ENCODE measurements at places on chromosomes 5 and 9.

- no peak for DNase-seq
These were observed 102.2 kb downstream of the PLPP1 start for GRCh38 chr5:55432549-55432948.

DNA sequence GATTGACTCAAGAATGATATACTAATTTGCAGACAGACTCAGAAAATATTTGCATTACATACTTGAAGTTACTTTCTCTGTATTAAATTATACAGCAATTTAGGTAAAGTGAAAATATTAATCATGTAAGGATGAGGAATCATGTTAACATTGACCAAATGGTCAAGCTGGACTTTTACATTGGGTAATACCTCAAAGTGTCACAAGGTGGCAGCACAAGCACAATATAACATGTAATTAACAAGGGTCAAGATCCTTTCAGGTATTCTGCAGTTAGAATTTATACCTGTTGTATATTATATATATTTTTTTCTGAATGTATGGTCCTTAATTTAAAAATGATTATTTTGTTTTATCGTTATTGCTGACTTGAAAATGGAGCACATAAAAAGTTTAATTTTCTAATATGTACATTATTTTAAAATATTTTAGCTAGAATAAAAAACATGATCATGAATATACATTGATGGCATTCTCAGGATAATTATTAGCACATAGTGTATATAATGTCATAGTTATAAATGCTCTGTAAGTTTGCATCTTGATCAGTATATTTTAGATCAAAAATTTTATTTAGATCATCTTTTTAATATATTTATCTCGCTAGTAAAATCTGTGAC lies 8.6 kb downstream of the HAPLN1 start:
- peak; percentile 14 for DNase-seq

DNA sequence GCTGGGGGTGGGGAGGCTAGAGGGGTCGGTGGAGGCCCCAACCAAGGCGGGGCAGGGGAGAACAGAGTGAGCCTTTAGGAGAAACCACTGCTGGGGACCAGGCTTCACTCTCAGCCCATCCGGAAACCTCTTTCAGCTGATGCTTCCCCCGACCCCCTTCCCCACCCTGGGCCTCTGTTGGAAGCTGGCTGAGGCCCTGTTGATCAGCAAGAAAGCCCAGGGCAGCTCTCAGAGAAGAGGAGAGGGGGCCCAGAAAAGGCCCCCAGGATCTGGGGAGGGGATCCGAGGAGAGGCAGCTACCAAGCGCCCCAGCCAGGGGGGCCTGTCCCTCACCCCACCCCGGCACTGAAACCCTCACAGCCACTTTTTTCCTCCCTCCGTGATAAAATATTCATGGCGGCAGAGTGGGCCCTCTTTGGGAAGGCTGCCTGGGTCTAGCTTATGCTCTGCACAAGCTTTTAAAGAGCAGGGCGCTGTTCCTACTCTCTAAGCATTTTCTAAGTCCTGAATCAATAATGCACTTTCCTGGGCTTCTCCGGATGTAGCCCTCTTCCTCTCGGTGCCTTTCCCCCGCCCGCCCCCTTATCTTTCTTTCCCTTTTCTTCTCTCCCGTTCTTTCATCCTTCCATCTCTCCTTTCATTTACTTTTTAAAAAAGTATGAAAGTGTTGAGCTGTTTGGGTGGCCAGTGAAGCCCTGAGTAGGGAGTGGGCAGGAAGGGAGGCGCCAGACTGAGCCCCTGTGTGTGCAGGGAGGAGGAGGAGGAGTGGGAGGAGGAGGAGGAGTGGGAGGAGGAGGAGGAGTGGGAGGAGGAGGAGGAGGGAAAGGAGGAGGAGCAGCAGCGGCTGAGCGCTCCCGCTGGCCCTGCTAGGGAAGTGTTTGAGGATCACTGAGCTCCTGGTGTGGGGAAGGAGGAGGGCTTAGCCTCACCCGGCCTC lies 23.5 kb downstream of the NTNG2 start:
- no peak for DNase-seq

DNA sequence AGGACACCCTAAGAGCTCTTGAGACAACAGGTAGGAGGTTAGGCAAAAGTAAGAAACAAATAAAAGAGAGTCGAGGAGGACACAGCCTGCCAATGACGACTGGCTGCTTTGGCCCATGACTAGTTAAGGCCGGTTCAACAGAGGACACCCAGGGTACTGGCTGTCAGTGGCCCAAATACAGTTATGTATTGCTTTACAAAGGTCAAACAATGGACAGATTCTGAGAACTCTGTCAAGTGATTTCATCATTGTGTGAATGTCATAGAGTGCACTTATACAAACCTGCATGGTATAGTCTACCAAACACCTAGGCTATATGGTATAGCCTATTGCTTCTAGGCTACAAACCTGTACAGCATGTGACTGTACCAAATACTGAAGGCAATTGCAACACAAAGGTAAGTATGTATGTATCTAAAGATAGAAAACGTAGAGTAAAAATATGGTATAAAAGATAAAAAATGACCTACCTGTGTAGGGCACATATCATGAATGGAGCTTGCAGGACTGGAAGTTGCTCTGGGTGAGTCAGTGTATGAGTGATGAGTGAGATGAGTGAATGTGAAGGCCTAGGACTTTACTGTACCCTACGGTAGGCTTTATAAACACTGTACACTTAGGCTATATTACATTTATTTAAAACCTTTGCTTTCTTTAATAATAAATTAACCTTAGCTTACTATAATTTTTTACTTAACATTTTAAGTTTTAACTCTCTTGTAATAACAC lies 6.5 kb upstream of the FAM81B start:
- DNase-seq = no peak

DNA sequence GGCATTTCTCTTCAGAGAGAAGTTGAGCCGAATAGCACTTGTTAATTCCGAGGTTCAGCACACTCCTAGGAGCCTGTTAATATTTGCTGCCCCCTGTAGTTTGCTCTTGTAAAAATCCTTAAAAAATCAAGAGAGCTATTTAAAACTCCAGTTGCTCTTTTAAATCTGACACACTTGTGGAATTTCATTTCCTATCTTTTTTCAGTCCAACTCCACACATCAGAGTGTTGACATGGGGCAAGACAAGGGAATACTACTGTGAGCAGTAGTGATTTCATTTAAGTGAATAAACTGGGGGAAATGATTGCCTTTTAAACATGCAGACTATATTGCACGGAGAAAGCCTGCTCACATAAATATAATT lies 1096.3 kb upstream of the DMAC1 start:
- peak; percentile 52 for DNase-seq

DNA sequence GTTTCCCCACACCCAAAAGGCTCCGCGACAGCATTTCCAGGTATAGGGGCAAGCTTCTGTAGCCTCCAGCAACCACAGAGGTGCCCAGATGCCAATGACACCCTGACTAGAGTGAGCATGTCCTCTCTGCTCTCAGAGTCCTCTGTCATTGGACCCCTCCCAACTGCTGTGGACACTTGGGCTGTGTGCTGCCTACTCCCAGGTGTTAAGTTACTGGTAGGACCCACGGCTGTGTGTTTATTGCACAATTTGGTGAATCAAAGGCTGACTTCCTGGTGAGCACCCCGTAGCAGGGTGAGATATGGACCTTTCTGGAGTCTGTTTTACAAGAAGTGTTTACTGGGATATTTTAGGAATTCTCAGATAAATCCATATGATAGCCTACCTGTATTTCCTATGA lies 36.0 kb downstream of the SH3GL2 start:
- DNase-seq = no peak

DNA sequence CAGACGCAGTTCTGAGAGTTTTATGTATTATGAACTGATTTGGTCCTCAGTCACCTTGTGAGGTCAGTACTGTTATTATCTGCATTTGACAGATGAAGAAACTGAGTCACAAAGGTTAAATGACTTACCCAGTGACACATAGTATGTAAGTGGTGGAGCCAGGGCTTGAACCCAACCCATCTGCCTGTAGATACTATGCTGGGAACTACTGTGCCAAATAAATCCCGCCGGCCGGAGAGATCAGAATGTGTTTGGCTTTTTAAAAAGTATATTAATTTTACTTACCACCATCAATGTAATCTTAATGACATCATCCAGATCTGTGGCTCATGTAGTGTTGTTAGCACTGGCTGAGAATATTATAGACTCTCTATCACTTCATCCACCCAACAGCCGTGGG lies 80.8 kb downstream of the ZNF618 start:
- DNase-seq = no peak

- DNase-seq = no peak
These were observed 44.5 kb upstream of the SUSD3 start for GRCh38 chr9:93013856-93014582.

DNA sequence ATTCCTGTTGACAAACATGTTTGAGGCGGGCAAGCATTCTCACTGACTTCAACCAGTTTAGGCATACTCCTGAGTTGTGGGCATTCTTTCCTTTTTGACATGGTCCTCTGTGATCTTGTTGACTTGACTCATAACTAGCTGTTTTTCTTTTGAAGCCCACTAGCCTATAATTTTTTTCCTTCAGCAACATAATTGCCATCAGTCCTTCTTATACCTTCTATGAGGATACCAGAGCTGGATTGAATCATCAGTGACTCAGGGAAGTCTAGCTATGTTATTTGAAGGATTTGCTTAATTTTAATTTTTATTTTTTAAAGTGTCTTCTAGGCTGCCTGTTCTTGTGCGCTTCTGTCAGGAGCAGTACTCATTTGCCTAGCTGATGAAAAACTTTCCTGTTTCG lies 259.5 kb downstream of the NR3C1 start:
- DNase-seq = no peak

DNA sequence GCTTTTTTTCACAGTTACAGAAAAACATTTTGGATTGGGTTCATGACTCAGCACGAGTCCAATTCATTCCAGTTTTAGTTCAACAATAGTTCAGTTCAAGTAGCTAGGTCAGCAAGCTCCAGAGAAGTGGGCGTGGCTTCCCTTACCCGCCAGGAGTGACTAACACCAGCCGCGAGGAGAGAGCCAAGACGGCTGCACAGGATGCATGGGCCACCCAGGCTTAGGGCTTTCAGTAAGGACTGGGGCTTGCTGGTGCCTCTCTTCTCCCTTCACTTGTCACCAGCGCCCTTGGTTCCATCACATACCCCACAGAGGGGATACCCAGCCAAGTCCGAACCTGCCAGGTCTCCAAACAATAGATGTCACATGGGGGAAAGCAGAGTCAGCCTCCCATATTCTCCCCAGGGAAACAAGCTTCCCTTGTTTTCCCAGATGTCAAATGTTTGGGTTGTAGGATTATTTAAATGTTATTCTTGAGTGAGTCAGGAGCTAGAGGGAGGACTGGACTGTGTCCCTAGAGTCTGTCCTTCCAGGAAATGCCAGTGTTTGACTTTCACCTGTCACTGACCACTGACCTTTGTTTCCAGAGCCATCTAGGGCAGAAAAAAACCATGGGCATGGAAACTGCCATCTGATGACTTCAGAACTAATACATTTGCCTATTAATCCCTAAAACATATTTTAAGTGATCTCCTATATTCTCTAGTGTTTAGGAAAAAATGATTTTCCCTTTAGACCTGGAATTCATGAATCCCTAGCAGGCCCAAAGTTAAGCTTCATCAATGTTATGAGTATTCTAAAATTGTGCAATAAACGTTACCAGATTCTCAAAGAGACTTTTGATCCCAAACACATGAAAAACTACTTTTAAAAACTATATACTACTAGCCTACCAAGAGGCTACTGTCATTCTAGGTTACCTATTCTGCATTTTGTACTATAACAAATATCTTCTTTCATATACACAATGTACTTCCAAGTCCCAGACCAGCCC lies 51.9 kb downstream of the NIPAL4 start:
- DNase-seq = no peak

- no peak for DNase-seq
These were observed 33.1 kb downstream of the GTF3C4 start for GRCh38 chr9:132703336-132703735.

- no peak for DNase-seq
These were observed 13.0 kb upstream of the SETX start for GRCh38 chr9:132367613-132368313.

DNA sequence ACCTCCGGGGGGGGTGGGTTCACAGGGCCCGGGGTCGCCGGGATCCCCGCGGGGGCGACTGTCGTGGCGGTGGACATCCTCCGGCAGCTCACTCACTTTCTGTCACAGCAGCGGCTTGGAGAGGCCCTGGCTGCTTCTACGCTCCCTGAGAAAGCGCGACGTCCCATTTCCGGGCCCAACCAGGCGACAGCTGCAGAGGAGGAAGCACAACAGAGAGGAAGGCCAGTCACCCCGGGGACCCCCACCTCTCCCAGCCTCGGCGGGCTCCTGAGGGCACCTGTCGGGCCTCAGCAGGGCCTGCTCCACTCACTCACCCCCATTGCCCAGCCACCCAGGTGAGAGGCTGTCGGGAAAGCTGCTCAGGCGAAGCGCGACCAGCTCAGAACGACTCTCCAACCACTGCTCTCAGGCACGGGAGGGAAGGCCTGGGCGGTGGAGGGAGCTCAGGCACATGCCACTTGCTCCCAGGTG lies 14.4 kb downstream of the BRD3 start:
- DNase-seq = no peak

DNA sequence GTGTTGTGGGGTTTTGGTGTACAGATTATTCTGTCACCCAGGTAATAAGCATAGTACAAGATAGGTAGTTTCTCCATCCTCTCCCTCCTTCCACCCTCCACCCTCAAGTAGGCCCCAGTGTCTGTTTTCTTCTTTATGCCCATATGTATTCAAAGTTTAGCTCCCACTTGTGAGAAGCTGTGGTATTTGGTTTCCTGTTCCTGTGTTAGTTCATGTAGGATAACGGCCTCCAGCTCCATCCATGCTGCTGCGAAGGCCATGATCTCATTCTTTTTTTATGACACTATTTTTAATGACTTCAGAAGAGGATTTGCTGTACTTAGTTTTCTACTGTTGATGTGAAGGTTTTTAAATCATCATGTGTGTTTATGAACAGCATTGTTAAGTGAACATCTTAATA lies 11.9 kb downstream of the CCDC180 start:
- DNase-seq = no peak

DNA sequence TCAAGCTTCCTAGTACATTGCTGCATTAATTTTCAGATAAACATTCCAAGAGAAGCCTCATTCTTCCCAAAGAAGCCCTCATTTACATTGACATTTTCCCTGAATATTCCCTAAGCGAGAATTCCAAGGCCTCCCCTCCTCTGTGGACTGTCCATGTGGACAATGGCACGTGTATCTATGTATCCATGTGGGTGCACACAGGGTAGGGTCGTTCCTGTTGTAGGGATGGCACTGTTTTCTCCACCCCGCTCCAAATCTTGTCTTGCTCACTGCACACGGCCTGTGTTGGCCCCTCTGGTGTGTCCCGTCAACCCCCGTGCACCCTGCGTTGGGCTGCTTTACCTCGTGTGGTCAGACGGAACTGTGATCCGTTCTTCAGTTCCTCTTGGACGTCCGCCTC lies 104.7 kb upstream of the IRX2 start:
- no peak for DNase-seq

GRCh38 chr5:157148734-157149615 lies 6.3 kb upstream of the MED7 start:
- peak; percentile 51 for DNase-seq
